ENCODE measurements at places on chromosomes 3 and 15.

DNA sequence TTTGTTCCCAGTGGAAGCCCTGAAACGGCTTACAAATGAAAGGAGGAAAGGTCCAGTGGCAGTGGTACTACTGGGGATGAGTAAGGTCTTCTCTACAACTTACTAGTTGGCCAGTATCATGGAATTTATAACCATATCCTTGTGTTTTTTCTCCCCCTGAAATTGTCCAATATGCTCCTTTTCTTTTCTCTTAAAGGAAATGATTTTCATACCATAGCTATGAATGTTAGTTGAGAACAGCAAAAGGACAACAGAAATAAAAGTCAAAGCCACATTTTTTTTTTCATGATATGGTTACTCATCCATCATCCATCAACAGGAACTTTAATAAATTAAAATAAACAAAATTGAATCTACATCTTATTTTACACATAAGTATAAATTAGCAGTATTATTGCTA lies 450.4 kb downstream of the MFSD1 start:
- DNase-seq, result no peak

DNA sequence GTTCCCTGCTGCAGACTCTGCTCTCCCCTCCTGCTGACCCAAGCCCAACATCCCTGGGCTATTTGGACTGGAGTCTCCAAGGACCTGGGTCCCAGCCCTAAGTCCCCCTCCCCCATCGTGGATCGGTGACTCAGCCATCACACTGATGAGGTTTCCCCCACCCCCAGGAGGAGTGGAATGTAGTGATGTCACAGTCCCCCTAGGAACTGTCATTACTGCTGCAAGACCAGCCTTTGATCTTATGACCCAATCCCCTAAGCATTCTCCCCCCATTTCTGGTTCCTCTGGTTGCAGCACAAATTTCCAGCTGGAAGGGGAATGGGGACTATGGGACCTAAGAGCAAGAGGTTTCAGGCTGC lies 63.4 kb upstream of the CSPG4 start:
- no peak for DNase-seq

GRCh38 chr15:77515613-77516012 lies 94.9 kb downstream of the HMG20A start:
- DNase-seq, result no peak

GRCh38 chr3:17195192-17195611 lies 310.4 kb downstream of the PLCL2 start:
- peak; percentile 10 for DNase-seq

DNA sequence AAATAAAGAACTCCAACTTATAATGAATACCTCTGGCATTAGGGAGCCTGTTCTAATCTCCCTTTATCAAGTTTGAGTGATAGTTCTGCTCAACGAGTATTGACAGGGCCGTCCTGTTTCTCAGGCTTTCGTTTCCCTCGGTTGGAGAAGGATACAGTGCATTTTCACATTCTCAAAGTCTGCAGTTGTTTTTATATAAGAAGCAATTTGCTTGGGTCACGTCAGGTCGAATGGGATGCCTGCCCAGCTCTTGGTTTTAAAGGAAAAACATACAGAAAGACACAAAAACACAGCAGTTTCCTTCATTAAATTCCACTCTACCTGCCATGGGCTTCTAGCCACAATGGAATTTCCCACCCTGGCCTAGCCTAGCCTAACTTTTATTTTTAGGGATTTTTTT lies 366.3 kb downstream of the TIGIT start:
- DNase-seq, result no peak

GRCh38 chr15:73688455-73688854 lies 4.3 kb downstream of the CD276 start:
- no peak for DNase-seq

- no peak for DNase-seq
Observed at GRCh38 chr15:73605759-73606436, 27.3 kb downstream of the NPTN start.

DNA sequence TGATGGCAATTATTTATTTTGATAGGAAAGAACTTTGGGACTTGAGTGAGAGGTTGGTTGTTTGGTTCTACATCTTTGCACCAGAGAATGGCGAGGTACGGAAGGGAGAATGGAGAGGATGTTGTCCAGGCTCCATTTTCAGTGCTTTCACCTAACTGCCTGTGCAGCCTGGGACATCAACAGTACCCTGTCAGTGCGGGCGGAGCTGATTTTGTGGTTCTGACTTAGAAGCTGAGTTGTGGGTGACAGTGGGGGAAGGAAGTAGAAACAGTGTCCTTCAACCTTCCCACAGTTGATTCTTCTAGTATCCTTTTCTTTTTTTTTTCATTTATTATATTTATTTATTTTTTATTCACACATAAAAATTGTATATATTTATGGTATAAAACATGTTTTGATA lies 95.3 kb downstream of the TIGIT start:
- DNase-seq, result no peak

DNA sequence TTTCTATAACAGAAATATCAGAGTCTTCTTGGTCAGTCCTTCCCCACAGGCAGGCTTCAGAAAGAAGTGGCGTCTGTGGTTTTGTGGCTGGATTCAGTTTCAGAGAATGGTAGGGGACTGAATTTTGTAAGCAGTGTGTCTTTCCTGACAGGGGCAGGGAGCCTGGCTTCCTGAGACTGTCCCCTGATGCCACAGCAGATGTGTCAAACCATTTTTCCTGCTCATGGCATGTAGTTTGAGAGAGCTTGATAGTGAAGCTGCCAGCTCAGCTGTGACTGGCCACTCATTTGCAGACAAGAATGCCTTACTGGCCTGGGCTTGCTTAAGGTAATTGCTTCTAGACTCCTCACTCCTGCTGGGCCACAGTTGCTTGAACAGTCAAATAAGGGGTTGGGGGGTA lies 26.4 kb downstream of the LARS2 start:
- DNase-seq, result no peak

DNA sequence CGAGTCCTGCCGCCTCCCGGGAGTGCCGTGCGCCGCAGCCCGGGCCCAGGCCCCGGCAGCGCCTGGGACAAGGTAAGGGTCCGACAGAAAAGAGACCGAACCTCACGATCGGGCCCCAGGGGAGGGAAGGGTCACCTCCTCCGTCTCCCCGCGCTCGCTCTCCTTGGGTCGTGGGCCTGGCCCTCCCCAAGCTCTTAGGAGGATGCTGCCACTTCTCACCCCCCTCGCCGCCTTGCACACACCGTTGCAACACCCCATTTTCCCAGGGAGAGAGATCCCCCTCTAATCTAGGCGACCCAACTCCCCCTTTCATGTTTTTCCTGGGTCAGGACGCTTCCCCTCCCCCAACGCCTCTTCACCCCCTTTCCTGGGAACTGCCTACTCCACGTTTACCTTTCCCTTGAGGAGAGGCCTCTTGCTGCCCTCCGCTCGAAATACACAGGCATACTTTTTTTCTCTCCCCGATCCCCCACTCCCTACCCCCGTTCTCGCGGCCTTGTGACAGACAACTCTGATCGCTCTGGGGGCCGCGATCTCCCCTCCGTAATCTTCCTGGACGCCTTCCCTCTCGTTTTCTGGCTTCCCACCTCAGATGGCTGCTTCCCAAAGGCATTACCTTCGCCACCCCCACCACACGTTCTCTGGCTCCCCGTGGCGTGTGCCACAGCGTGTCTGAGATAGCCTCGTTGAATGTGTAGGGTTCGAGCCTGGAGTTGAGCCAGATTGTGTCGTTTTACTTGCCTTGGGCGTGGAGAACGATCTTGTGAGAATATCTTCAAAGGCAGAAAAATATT lies 688 bp downstream of the SETD5 start:
- DNase-seq, result no peak

GRCh38 chr3:133490468-133491351 lies 82.8 kb upstream of the CDV3 start:
- DNase-seq, result no peak

DNA sequence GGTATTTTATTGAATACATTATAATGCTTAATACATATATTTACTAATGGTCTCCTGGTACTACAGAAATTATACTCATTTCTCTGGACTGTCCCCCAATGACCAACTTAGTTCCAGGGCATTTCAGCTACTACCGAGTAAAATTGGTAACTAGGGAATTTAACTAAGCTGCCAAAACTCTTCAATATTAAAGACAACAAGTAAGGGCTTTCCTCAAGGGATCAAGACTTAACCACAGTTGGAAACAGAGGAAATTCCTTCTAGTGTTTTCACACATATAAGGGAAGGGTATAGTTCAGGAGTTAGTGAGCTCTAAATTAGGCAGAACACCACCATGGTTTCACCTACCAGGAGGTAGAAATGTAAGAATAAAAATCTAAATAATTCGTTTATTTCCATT lies 357.4 kb downstream of the TBL1XR1 start:
- DNase-seq, result no peak

GRCh38 chr15:58513726-58514336 lies 82.0 kb downstream of the LIPC start:
- DNase-seq, result no peak

- DNase-seq, result no peak
Observed at GRCh38 chr3:129413687-129414506, 14.5 kb downstream of the EFCAB12 start.
